GM04503 (cell line): ENCODE measurements at places on chromosomes 2 and 18.

DNA sequence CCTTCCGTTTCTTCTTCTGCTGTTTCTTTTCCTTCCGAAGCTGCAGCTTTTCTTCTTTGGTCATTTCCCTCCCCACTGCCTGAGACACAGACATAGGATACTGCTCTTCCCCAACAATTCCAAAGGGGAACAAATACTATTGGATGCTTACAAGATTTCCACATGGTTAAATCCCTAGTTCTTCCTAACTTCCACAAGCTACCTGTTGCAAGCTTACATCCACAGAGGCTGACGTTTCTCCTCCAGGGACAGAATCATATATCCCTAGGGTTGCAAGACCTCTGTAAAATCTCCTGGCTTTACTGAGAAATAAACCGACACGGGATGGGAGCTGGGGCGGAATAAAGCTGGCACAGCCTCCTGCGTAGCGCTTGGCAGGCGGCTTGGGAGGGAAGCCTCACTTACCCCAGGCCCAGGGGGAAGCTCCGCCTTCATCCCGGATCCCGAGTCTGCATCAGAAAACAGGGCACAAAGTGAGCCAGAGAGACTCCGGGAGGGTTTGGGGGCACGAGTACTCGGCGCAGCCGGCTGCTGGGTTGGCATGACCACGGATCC lies 590 bp downstream of the EIF2B4 start:
- no peak for DNase-seq

GRCh38 chr18:25283781-25284180 lies 68.2 kb downstream of the ZNF521 start:
- DNase-seq = no peak

DNA sequence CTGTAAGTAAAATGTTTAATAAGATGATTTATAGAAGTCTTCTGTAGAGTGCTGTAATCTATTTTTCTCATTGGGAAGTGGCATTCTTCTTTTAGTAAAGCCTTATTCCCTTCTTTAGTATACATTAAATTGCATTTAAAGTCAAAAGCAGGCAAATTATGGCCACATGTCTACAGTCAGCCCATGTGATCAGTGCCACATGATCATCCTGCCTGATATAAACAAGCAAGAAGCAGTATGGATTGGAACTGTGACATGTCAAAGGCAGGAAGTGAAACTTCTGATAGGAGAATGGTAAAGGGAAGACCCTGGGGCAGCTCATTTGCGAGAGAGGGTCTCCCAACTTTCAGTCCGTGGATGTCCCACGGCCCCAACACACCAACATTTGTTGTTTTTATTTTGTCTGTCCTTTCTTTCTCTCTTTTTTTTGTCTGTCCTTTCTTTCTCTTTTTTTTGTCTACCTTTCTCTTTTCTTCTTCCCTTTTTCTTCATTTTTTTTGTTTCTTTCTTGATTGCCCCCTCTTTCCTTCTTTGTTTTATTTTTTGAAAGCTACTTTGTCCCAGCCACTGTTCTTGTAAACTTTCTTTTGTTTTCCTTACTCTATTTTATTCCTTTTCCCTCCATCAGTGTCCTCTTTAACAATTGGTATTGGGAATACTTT lies 154.9 kb downstream of the DTNA start:
- DNase-seq = no peak

DNA sequence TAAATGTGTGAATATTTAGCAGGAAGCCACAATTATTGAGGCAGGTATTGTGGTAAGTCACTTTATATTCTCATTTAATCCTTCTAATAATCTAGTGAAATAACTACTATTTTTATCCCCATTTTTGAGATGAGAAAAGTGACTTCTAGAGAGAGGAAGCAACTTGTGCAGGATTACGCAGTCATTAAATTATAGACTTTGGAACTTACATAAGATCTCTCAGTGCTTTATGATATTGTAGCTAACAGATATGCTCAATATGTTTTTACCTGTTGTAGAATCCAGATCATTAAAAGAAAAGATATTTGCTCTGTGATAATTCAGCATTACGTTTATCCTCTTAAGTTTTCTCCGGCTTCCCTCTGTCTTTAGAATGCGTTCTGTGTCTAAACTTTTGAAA lies 50.5 kb downstream of the MBD5 start:
- DNase-seq = no peak

GRCh38 chr18:74314759-74315463 lies 728 bp upstream of the C18orf63 start:
- DNase-seq = no peak

DNA sequence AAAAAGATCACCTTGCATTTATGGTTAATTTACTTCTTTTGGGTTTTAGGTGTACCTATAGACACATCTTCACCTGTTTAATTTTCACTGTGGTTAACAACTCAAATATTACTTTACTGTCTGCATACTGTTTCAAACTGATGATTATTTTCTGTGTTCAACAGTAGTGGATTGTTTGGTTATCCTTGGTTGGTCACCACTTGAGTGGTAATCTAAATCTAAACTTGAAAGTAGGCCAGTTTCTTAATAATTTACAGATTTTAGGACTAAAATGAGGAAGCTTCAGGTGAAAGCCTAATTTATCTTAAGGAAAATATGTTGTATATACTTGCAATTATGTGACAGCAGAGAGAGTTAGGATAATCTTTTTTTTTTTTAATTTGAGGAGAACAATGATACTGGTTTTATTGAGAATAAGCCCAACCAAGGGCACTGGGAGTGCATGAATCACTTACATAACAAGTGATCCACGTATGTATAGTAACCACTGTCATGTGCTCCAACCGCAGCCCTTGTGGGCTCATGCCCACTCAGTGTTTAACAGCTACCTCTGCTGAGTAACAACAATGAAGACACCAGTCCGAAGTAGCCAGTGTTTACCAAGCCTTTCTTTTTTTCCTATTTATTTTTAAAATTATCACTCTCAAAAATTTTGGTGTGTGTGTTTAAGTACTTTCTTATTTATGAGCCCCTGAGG lies 31.0 kb upstream of the WDSUB1 start:
- DNase-seq = no peak

DNA sequence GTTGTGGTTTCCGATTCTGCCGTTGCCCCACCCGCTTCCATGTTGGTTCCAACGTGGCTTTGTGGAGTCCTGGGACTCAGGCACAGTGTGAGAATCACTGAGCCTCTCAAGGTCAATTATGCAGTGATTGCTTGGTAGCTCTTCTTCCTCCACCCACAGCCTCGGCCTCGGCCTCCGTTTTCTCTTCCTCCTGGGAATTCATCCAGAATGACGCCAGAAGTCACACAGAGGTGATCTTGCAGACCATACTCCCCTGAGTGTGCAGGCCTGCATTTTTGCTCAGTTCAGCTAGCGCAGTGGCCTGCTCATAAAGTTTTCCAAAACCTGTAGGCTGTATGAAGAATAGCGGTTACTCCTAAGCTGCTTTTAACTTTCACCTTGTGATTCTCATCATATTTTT lies 273.3 kb downstream of the GBX2 start:
- no peak for DNase-seq

DNA sequence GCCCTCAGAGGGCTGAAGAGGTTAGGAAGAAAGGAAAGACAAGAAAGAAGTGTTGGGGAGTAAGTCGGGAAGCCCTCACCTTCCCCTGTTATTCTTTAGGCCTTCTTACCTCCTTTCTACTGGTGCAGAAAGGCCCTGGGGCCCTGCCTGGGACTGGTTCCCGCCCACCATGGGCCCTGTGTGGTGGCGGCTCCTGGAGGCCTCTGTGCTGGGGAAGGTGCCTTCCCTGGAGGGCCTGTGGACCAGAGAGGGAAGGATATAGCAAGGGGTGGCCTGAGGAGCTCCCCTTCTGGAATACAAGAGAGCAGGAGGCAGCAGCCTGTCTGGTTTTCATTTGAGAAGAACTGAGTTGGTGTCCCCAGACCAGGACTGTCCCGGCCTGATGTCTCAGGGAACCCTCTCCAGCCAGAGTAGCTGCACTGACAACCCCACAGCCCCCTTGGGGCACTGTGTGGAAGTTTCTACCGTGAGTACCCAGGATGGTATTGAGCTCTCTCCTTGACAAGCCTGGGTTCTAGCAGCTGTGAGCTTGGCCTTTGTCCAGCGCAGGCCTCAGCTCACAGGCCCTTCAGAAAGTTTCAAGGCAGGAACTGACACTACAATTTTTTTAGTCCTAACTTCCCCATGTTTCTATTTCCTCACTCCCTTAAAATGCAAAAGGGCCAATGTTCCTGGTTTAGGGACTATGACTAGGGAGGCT lies 47.1 kb downstream of the EFR3B start:
- no peak for DNase-seq

DNA sequence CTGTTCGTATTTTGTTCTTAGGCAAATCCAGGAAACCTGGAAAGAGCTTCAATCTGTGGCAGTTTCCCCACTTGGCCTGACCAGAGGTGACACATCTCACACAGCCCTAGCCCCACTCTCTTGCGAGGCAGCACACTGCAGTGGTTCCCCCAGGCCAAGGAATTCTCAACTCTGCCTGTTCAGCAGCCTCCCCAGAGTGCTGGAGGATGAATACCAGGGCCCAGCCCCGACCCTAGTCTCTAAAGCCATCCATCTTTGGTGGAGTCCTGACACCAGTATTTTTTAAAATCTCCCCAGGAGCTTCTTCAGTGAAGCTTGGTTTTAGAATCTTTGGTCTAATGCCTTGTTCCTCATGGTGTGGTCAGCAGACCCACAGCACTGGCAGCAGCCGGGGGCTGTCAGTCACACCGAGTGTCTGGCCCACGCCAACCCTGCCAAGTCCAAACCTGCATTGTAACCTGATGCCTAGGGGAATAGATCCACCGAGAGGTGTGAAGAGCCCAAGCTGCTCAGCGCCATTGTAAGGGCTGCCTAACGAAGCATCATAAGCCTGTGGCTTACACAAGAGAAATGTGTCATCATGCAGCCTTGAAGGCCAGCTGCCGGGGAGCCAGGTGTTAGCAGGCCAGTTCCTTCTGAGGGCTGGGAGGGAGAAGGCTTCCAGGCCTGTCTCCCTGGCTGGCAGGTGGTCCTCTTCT lies 428.7 kb upstream of the ID2 start:
- DNase-seq = no peak

GRCh38 chr2:40457837-40458236 lies 5.9 kb upstream of the SLC8A1 start:
- DNase-seq = peak; percentile 36

- no peak for DNase-seq
Measured at GRCh38 chr2:174343623-174344455, 9.1 kb downstream of the SP9 start.

- peak; percentile 38 for DNase-seq
Measured at GRCh38 chr18:59379772-59380522, 20.9 kb upstream of the LMAN1 start.

DNA sequence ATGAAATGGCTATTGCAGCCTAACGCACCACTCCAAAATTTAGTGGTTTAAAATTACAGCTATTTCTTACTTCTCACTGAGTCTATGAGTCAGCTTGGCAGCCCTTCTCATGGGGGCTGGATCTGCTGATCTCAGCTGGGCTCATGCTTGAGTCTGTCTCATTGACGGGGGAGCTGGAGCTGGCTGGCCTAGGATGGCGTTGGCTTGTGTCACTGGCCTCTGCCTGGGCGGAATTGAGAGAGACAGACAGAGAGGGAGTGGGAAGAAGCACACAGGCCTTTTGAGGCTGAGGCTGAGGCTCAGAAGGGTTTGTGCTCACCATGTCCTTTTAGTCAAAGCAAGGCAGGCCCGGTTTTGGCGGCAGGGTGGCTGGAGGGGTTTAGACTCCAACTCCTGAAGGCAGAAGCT lies 412.1 kb upstream of the MYT1L start:
- DNase-seq = no peak

DNA sequence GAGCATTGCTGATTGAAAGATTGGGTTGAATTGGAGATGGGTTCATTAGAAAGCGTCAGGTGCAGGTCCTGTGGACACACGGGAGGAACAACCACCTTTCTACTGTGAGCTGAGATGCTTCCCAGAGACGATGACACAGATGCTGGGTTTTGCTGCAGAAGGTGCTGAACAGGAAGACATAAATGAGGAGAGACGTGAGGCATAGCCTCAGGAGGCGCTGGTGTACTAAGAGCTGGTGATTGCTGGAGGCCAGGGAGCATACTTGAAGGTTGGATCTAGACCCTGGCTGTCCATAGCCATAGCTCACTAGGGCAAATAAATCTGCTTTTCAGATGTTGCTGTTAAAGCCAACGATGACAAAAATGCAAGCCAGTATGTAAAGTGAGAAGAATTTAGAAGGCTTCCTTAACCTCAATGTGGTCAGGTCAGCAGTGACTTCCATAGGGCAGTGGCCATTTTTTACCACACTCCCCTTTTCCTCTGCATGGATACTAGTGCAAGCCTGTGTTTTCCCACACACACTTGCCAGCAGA lies 153.7 kb downstream of the SOX11 start:
- DNase-seq = no peak

GRCh38 chr2:105804266-105804665 lies 59.6 kb downstream of the NCK2 start:
- DNase-seq = no peak

DNA sequence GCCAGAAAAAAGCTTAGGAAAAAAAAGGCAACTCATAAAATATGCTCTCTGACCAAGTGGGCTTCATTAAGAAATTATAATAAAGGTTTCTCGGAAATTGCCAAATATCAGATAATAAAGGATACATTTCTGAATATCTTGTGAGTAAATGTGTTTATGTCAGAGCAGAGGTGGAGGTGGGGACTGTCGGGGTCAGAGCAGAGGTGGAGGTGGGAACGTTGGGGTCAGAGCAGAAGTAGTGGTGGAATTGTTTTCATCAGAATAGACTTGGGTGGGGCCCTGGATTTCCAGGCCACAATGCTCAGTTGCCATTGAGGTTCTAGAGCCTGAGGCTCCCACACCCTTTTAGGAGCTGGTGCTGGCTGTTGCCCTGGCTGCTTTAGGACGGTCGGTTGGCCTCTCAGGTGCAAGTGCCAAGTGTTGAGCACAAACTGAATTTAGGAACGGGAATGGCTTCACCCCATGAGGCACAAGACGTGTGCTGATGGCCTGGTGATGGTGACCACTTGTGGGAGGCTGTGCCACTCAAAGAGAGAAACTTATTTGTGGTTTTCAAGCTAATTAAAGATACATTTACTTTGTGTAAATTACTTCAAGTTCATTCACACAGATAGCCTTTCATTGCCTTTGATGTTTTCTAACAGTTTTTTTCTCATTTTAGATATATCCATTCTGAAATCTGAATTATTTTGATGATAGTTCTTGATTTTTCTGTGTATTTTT lies 131.5 kb downstream of the ATP9B start:
- no peak for DNase-seq

GRCh38 chr2:127139766-127140165 lies 32.8 kb upstream of the BIN1 start:
- DNase-seq = no peak

- no peak for DNase-seq
Measured at GRCh38 chr2:85737961-85738360, 15.8 kb upstream of the ATOH8 start.

- DNase-seq = no peak
Measured at GRCh38 chr2:19799881-19800780, 101.7 kb downstream of the TTC32 start.

DNA sequence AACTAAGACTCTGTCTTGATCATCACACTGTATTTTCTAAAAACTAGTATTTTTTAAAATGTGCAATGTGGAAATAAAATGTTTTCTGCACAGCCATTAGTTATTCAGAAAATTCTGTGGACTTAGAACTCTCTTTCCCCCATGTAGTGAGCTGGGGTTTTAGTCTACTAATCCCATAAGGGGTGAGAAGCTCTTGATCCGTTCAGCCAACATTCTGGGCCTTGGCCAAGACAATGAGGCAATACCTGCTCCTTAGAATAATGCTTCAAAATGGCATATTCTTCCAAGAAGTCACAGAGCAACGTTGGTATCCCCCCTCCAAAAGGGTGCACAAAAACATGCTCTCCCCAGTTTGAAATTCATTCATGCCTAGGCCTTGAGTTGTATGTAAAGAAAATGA lies 4.0 kb downstream of the REEP1 start:
- DNase-seq = no peak

- peak; percentile 90 for DNase-seq
Measured at GRCh38 chr2:66432801-66433694, 1.9 kb upstream of the MEIS1 start.

- no peak for DNase-seq
Measured at GRCh38 chr2:188970211-188970610, 4.0 kb upstream of the COL3A1 start.
